ENCODE measurements at places on chromosomes 16 and 17. TPM values are rescaled to one million over a fixed set of nuclear protein-coding genes. Genes with fewer than 3 reads are reported as not detected.

DNA sequence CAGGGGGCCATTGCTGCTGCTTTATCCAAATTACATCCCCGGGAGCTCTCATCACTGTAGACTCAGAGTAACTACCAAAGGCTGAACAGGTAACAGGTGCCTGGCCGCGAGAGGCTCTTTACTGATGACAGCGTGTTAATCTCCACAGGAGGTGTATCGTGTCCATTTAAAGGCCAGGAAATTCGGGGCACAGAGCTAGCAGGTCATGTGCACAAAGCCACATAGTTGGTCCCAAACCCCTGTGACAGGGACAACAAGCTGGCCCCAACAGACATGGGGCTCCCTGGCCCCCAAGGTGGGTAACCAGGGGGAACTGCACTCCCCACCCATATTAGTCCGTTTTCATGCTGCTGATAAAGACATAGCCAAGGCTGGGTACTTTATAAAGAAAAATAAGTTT, 55.3 kb upstream of the RBFOX3 start:
- no peaks in the 10 kb centered on the region for H3K27me3 ChIP-seq
- no peaks in the 10 kb centered on the region for H3K36me3 ChIP-seq
- no peak overlapping the region for H3K27ac ChIP-seq

The STH gene
- not detected for total RNA-seq

DNA sequence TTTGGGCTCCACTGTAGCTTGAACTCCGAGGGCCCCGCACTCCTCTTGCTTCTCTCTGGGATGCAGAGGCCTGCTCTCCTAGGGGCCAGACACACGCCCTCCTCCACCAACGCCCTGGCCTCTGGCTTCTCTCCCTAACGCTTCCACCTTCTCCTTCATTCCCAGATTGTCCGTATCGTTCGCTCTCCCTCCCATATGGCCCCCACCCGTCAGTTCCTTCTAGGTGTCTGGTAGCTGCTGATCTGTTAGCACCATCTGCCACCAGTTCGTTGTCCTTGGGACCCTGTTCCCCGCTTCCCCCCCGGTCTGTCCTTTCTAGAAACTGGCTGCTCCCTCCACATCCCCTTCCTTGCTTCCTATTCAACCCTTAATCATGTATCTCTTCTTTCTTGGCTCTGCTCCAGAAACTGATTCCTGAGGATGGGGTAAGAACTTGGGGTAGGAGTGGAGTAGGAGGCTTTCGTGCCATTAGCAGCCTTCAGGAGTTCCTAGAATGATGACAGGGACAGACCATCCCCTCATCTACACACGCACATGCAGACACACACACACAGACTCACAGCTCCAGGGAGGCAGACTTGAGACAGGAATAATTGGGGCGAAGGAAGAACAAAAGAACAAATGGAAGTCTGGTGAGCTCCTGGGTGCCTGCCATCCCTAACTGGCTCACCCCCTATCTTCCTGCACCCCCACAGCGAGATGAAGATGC, 4.3 kb downstream of the ATP1B2 start:
- DNase-seq: no peak
- no peak overlapping the region for H3K4me3 ChIP-seq
- H3K27ac ChIP-seq: no peak overlapping the region
- peaks cover 13% of the 10 kb centered on the region for H3K27me3 ChIP-seq
- peaks cover 11% of the 10 kb centered on the region for H3K4me1 ChIP-seq

The CCL23 gene
- total RNA-seq: not detected

- no peaks in the 10 kb centered on the region for H3K27me3 ChIP-seq
- no peak for DNase-seq
- H3K36me3 ChIP-seq: no peaks in the 10 kb centered on the region
- no peak overlapping the region for H3K27ac ChIP-seq
- H3K4me1 ChIP-seq: no peaks in the 10 kb centered on the region
Measured at GRCh38 chr17:73340093-73340596, 28.3 kb upstream of the CDC42EP4 start.

- no peak overlapping the region for H3K4me3 ChIP-seq
- H3K36me3 ChIP-seq: no peaks in the 10 kb centered on the region
- H3K4me1 ChIP-seq: no peaks in the 10 kb centered on the region
- no peak for DNase-seq
- no peak overlapping the region for H3K27ac ChIP-seq
- H3K27me3 ChIP-seq: no peaks in the 10 kb centered on the region
Measured at GRCh38 chr17:8417806-8418205, 17.9 kb upstream of the NDEL1 start.

The CEP112 gene
- 0.76 TPM for total RNA-seq

- no peaks in the 10 kb centered on the region for H3K36me3 ChIP-seq
- no peaks in the 10 kb centered on the region for H3K4me1 ChIP-seq
- no peaks in the 10 kb centered on the region for H3K27me3 ChIP-seq
- no peak for DNase-seq
- H3K4me3 ChIP-seq: no peak overlapping the region
Measured at GRCh38 chr16:35352431-35352830, 1893.0 kb downstream of the TP53TG3F start.

GRCh38 chr16:31451201-31451600, 8.1 kb upstream of the ARMC5 start:
- no peak overlapping the region for H3K4me3 ChIP-seq
- H3K4me1 ChIP-seq: peaks cover 10% of the 10 kb centered on the region

The CCL5 gene
- total RNA-seq: 17.0 TPM

DNA sequence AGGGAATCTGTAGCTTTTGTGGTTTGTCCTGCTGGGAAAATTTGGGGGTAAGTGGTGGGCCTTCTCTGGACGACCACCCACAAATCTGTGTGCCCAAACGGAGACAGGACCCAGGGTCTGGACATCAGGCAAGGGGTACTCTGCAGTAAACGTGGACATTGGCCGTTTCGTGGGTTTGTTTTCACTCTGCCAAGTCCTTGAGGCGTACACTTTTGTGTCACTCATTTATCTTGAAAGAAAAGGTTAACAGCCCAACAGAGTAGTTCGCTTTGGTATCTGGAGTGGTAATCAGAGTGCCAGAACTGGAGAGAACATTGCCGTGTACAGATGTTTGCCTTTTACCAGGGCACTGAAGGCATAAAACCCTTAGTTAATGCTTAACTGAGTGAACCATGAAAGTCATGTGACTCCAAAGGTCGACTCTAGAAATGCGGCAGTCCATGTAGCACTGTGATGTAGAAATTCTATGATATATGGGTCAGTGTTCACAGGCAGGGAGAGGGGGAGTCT, 15.4 kb downstream of the NAA60 start:
- H3K36me3 ChIP-seq: no peaks in the 10 kb centered on the region
- H3K27ac ChIP-seq: peak overlapping the region; percentile 96
- no peaks in the 10 kb centered on the region for H3K27me3 ChIP-seq
- peak; percentile 5 for DNase-seq
- H3K4me1 ChIP-seq: peaks cover 46% of the 10 kb centered on the region

GRCh38 chr16:58018803-58019202, 6.8 kb upstream of the MMP15 start:
- H3K27ac ChIP-seq: no peak overlapping the region
- H3K4me3 ChIP-seq: no peak overlapping the region
- peaks cover 11% of the 10 kb centered on the region for H3K4me1 ChIP-seq
- H3K27me3 ChIP-seq: no peaks in the 10 kb centered on the region
- H3K36me3 ChIP-seq: no peaks in the 10 kb centered on the region
- DNase-seq: no peak

- no peak overlapping the region for H3K4me3 ChIP-seq
- H3K27me3 ChIP-seq: no peaks in the 10 kb centered on the region
- no peak overlapping the region for H3K27ac ChIP-seq
- DNase-seq: no peak
- H3K4me1 ChIP-seq: no peaks in the 10 kb centered on the region
Measured at GRCh38 chr17:21372256-21372954, 3.8 kb upstream of the KCNJ12 start.

GRCh38 chr17:27873211-27873610, 20.0 kb downstream of the LYRM9 start:
- H3K4me1 ChIP-seq: no peaks in the 10 kb centered on the region
- no peak for DNase-seq
- H3K4me3 ChIP-seq: no peak overlapping the region
- H3K36me3 ChIP-seq: no peaks in the 10 kb centered on the region

- H3K27me3 ChIP-seq: no peaks in the 10 kb centered on the region
- H3K36me3 ChIP-seq: peaks cover 3% of the 10 kb centered on the region
- H3K4me3 ChIP-seq: no peak overlapping the region
- DNase-seq: no peak
Measured at GRCh38 chr17:6638046-6638908, 2.2 kb downstream of the KIAA0753 start.

GRCh38 chr17:45677770-45678169, 106.3 kb upstream of the CRHR1 start:
- H3K4me1 ChIP-seq: no peaks in the 10 kb centered on the region
- no peaks in the 10 kb centered on the region for H3K36me3 ChIP-seq
- DNase-seq: no peak

DNA sequence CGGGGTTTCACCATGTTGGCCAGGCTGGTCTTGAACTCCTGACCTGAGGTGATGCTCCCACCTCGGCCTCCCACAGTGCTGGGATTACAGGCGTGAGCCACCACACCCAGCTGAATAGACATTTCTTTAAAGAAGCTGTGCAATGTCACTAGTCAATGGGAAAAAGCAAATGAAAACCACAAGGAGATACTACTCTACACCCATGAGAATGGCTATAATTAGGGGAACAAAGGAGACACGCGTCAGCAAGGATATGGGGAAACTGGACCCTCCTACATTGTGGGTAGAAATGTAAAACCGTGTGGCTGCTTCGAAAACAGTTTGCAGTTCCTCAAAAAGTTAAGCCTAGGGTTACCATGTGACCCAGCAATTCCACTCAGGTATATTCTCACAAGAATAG, 103.4 kb downstream of the VPS53 start:
- no peak overlapping the region for H3K4me3 ChIP-seq
- DNase-seq: no peak
- no peaks in the 10 kb centered on the region for H3K27me3 ChIP-seq
- no peaks in the 10 kb centered on the region for H3K36me3 ChIP-seq
- H3K4me1 ChIP-seq: no peaks in the 10 kb centered on the region

DNA sequence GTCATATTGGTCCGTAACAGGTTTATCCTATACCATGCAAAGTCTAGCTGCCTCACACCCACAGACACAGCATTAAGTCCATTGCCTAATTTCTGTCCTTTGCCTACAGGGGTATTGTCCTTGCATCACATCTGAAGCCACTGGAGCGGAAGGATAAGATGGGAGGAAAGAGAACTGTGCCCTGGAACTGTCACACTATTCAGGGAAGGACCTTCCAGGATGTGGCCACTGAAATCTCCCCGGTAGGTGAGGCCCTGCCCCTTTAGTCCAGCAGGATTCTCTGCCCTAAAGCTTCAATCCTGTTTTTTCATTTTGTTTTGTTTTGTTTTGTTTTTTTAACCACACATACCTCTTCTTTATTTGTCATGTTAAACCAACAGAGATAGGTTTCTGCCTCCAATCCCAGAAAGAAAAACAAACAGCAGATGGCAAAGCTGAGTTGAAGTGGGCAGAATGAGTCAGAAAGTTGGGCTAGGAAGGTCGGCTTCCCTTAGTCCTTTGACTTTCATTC, 2.2 kb upstream of the EFTUD2 start:
- H3K27me3 ChIP-seq: no peaks in the 10 kb centered on the region
- no peak for DNase-seq
- no peak overlapping the region for H3K27ac ChIP-seq
- no peaks in the 10 kb centered on the region for H3K36me3 ChIP-seq

The SLC25A11 gene
- total RNA-seq: 27.0 TPM

DNA sequence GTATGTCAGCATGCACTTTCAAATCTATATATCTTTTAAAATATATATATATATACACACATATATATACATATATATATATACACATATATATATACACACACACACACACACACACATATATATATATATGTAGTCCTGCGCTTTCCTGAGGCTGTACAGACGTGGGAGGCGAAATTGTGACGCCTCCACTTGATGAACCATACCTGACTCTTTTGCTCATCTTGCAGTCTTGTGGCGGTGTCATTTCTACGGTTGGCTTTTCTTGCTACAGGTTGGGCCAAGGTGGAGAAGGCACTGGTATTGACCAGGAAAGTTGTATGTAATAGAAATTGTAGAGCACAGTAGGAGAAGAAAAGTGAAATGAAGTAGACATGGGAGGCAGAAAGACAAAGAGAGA, 88.2 kb downstream of the RBFOX1 start:
- no peaks in the 10 kb centered on the region for H3K27me3 ChIP-seq
- no peak overlapping the region for H3K4me3 ChIP-seq
- H3K27ac ChIP-seq: no peak overlapping the region
- no peaks in the 10 kb centered on the region for H3K4me1 ChIP-seq
- DNase-seq: no peak
- no peaks in the 10 kb centered on the region for H3K36me3 ChIP-seq

The ITGAL gene
- total RNA-seq: 258 TPM

DNA sequence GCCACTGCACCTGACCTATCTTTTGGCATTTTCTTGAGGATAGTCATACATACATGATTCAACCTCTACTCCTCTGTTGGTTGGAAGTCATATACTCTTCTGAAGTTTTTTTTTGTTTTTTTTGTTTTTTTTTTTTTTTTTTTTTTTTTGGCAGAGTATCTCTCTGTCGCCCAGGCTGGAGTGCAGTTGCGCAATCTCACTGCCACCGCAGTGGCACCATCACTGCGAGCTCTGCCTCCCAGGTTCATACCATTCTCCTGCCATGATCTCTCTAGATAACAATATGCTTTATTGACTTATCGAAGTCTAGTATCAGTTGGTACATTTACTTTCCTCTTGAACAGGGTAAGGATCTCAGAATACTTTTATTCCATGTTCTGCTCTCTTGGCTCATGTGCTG, 224.2 kb upstream of the WSCD1 start:
- H3K27me3 ChIP-seq: no peaks in the 10 kb centered on the region
- H3K27ac ChIP-seq: no peak overlapping the region
- no peak for DNase-seq

- no peaks in the 10 kb centered on the region for H3K4me1 ChIP-seq
- H3K4me3 ChIP-seq: peak overlapping the region; percentile 9
- H3K27ac ChIP-seq: peak overlapping the region; percentile 14
- no peaks in the 10 kb centered on the region for H3K27me3 ChIP-seq
- DNase-seq: no peak
Measured at GRCh38 chr17:81036197-81036941, 1.4 kb downstream of the BAIAP2 start.

The EFNB3 gene
- not detected for total RNA-seq

GRCh38 chr16:51834794-51835193, 683.7 kb upstream of the SALL1 start:
- no peak overlapping the region for H3K4me3 ChIP-seq
- no peak overlapping the region for H3K27ac ChIP-seq
- no peaks in the 10 kb centered on the region for H3K4me1 ChIP-seq
- no peaks in the 10 kb centered on the region for H3K36me3 ChIP-seq
- H3K27me3 ChIP-seq: no peaks in the 10 kb centered on the region

The TMEM114 gene
- not detected for total RNA-seq

DNA sequence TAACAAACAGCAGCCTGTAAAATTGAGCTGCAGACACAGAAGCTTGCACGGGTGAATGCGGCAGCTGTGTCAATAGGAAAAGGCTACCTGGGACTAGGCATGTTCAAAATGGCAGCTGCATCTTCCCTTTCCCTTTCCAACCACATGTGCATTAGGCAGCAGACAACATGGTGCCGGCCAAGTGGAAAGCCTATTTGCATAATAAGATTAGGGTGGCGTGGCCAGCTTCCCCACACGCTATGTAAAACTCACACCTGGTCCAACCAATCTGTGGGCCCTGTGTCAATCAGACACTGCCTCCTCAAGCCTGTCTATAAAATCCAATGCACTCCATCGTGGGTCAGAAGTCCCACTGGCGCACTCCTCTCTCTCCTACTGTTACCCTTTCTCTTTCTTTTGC, 61.0 kb upstream of the RBBP6 start:
- no peaks in the 10 kb centered on the region for H3K4me1 ChIP-seq
- DNase-seq: no peak
- H3K27ac ChIP-seq: no peak overlapping the region
- no peaks in the 10 kb centered on the region for H3K27me3 ChIP-seq
- no peak overlapping the region for H3K4me3 ChIP-seq
